Activated CD4-positive, alpha-beta T cell treated with anti-CD3 and anti-CD28 coated beads, Interleukin-2, amount 50 U/mL, for 4 hours (primary cell): ENCODE measurements at places on chromosomes 5 and 9.

DNA sequence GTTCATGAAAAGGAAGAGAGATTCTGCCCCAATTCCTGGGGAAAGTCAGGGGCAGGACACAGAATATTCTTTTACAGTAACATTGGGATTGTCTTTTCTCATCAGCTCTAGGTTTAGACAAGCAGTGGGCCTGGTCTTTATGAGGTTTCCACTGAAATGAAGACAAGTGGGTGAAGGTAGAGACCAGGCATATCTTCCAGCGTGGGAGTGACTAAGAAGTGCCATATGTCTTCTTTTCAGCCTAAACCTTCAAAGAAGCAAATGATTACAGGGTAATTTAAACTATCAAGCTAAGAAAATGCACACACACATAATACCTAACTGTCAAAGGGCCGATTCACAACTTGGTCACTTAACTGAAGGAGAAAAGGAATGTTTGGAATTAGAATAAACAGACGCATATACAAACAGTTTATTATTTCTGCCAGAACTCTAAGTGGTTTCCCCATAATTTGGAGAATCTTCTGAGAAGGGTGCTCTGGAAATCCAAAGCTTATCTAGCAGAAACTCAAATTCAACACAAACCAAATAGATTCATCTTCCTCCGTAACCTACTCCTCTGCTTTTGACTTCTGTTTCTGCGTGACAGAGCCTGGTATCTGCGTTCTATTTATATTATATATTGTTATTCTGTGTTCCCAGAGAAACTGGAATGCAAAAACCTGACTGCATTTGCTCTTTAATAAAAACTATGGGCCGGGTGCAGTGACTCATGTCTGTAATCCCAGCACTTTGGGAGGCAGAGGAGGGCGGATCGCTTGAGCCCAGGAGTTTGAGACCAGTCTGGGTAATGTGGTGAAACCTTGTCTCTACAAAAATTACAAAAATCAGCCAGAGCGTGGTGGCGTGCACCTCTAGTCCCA lies 22.0 kb upstream of the TEK start:
- DNase-seq = no peak

- no peak for DNase-seq
Measured at GRCh38 chr5:99129768-99130501, 201.1 kb upstream of the CHD1 start.

- no peak for DNase-seq
Measured at GRCh38 chr5:96335873-96336272, 97.2 kb downstream of the PCSK1 start.

DNA sequence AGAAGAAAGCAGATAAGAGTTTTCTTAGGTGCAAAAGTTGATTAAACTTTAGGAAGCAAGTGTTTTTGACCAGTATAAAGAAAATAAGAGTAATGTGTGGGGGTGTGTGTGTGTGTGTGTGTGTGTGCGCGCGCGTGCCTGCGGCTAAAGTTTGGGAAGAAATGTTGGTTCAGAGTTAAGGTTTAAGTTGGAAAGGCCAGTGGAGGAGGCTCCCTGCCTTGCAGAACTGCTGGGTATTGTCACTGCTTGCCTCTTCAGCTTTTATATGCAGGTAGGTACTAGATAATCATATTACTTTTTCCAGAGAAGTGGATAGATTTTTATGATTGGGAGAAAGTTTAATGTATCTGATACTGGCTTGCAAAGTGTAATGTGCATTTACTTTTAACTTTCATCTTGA lies 2.0 kb downstream of the PIK3R1 start:
- DNase-seq = no peak

GRCh38 chr5:168802337-168802736 lies 223.2 kb upstream of the PANK3 start:
- no peak for DNase-seq

DNA sequence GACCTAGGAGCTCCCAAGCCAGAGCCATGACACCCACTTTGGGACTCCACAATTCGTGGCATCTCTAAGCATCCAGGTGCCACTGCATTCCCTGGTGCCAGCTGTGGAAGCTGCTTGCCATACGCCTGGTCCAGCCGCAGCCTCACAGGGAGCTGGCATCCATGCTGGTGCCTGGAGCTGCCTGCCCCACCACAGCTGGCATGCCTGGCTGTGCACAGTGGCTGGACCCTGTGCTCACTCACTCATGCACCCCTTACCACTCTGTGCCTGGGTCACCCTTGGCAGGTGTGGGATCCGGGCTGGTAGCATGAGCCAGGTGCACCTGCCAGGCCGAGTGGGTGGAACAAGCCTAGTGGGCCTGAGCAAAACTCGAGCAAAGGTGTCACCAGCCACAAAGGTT lies 90.1 kb downstream of the CAVIN4 start:
- DNase-seq = no peak

DNA sequence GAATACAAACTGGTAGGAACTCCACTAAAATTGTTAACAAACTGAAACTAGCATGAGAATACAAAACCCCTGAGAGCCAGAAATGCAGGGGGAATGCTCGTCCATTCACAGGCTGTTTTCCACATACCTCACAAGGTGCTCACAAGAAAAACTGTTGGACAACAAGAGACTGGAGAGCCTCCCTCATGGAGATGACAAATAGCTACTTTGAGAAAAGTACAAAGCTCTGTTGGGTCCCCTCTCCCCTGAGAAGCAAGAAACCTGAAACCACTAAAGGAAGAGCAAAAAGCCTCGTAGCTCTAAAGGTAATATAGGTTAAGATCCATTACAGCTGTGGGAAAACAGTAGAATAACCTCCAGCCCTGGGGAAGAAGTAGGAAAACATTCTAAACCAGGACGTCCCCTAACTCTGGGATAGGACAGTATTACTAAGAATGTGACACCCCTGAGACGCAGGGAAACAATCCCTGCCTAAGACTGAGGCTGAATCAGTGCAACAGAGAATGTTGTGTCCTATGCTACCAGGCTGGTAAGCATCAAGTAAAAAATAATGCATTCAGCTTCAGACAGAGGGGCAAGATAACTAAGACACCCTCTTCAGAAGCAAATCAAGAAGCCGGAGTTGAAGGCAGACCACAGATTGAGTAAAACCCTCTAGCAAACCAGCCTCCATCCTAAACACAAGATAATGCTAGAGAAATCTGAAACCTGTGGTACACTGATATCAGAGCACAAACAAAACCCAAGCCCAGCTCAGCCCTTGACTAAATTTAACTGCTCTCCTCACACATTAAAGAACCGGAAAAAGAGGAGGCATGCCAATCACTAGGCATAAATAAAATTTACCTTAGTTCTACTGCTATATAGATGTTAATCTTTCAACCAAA lies 160.2 kb downstream of the SSBP2 start:
- no peak for DNase-seq

DNA sequence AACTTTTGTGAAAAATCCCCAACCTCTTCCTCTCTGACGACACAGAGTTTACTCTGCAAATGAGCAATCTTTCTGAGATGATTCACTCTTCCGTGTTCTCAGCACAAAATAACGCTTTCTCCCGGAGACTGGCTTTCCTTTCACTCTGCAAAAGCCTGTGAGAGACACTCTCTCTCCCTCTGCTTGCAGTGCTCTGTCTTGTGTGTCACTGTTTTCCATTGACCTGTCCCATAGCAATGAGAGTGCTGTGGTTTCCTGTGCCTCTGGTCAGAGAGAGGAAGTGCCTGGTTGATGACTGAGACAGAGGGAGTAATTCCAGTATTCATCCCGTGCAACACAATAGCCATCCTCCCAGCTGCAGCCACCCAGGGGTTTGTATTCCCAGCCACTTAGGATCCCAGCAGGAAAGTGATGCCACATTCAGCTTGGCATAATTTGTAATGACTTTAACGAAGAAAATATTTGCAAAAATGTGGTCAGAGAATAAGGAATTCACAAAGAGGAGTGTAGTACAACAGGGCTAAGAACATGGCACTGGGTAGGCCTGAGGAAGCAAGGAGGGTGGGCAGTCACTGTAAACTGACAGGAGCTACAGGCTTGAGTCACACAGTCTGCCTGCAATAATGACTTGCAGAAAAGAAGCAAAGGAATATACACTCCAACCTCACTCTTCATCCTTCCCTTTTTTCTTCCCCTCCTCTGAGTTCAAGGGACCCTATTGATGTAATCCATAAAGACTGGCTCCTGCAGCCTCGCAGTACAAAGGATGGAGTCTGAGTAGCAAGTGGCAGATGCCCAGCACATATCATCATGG lies 463.5 kb upstream of the RGMB start:
- DNase-seq = no peak

GRCh38 chr5:14708551-14708950 lies 44.0 kb downstream of the OTULIN start:
- DNase-seq = no peak

- DNase-seq = no peak
Measured at GRCh38 chr9:35110327-35110761, 5.3 kb downstream of the ATOSB start.

DNA sequence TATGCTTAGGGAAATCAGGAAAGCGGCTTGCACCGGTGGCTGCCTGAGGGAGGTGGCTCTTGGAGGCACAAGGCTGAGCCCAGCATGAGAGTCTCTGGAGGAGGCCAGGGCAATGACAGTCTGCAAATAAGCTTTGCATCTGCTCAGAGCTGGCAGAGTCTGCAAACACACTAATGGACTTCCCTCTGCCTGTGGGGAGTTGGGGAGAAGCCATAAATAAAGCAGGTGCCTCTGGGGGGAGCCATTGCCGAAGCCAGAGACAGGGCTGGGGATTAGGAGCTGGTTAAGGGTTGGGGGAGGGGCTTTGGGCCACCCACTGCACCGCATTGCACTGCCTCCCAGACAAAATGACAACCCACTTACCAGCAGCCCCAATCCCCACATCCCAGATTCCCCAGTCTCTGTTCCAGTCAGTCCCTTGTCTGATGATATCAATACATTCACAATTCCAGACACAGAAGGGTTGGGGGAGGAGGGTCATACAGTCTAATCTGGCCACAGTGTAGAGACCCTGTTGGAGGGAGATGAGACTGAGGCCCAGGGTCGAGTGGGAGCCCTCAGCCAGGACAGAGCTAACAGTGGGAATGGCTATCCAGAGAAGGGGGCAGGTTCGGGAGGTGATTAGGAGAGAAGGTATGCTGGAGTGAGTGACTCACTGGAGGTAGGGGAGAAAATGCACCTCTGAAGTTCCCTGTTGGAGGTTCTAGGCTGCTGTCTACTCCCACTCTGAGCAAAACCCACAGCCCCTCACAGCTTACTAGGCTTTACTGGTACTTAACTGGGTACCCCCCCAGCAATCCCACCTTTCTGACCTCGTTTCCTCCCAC lies 53.7 kb downstream of the PAX5 start:
- no peak for DNase-seq

- DNase-seq = no peak
Measured at GRCh38 chr5:127425868-127426267, 91.6 kb upstream of the PRRC1 start.

GRCh38 chr5:132434416-132435286 lies 55.9 kb downstream of the IRF1 start:
- no peak for DNase-seq

DNA sequence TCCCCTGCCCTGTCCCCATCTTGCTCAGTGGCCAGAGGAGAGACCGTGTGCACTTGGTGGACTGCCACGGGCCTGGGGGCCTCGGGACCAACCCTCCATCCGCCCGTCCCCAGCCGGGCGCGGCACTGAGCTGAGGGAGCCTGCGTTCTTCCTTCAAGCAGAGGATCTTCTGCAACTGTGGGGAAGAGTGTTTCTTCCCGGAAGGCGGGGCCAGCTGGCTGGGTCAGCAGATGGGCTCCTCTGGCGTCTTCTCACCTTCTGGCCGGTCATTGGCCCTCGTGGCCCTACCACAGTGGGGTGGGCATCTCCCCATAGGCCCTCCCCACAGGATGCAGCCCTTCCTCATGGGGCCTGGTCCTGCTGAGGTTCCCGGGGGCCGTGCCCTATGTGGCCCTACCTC lies 17.4 kb downstream of the RXRA start:
- DNase-seq = no peak

DNA sequence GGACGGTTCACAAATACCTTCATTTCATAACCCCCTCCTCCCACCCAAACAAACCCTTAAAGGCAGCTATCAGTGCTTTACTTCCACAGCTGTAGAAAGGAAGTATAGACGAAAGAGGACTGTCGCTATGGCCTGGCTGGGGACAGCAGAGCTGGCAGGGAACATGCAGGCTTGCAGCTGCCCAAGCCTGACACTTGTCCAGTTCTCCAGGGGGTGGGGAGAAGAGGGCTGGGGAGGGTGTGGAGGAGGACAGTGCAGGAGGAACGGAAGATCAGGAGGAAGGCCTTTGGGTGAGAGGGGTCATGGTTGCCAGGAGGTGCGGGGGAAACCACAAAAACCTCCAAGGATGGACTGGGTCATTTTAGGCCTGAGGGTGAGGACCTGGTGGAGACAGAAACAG lies 25.9 kb downstream of the ARPC5L start:
- DNase-seq = no peak

- DNase-seq = no peak
Measured at GRCh38 chr9:20508242-20508641, 114.1 kb downstream of the MLLT3 start.

GRCh38 chr5:10913841-10914240 lies 152.8 kb upstream of the DAP start:
- no peak for DNase-seq

DNA sequence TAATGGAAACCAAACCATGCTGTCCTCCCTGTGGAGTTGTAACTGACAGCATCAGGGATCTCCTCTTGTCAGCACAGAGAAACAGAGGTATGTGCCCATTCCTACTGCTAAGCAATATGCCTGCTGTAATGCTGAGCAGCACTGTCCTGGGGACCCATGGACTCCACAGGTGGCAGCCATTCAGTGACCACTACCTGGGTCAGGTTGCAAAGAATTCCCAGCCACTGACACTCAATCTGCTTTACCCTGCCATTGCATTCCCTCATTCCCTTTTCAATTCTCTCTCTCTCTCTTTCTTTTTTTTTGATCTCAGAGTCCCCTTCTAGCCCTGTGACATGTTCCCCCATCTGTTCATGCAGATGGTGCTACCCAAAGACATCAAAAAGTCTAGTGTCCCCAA lies 104.1 kb downstream of the GABRB2 start:
- no peak for DNase-seq
